ENCODE measurements at places on chromosomes 2 and 18. TPM values are rescaled to one million over a fixed set of nuclear protein-coding genes. Genes with fewer than 3 reads are reported as not detected.

DNA sequence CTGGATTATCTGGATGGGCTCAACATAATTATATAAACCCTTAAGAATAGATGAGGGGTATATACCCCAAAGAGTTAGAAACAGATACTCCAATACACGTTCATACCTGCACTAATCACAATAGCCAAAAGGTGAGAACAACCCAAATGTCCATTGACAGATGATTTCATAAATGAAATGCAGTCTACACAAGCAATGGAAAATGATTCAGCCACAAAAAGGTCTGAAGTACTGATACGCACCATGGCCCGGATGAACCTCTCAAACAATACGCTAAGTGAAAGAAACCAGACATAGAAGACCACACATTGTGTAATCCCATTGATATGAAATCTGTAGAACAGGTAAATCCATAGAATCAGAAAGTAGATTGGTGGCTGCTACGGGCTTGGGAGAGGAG, 316.8 kb downstream of the LPIN1 start:
- no peak for DNase-seq
- H3K36me3 ChIP-seq = no peaks in the 10 kb centered on the region
- no peaks in the 10 kb centered on the region for H3K27me3 ChIP-seq
- no peak overlapping the region for H3K27ac ChIP-seq

- H3K27ac ChIP-seq = peak overlapping the region; percentile 65
- H3K4me3 ChIP-seq = no peak overlapping the region
- no peaks in the 10 kb centered on the region for H3K36me3 ChIP-seq
- no peak for DNase-seq
- peaks cover 22% of the 10 kb centered on the region for H3K4me1 ChIP-seq
Measured at GRCh38 chr2:43101751-43102150, 124.7 kb downstream of the ZFP36L2 start.

- peak; percentile 71 for DNase-seq
- H3K4me1 ChIP-seq = peaks cover 20% of the 10 kb centered on the region
- no peaks in the 10 kb centered on the region for H3K27me3 ChIP-seq
Measured at GRCh38 chr18:22428672-22429071, 11.0 kb upstream of the CTAGE1 start.

GRCh38 chr2:120247851-120248250, 4.8 kb upstream of the RALB start:
- H3K27me3 ChIP-seq = no peaks in the 10 kb centered on the region
- H3K36me3 ChIP-seq = no peaks in the 10 kb centered on the region
- H3K4me1 ChIP-seq = peaks cover 11% of the 10 kb centered on the region
- H3K27ac ChIP-seq = no peak overlapping the region

- H3K4me1 ChIP-seq = no peaks in the 10 kb centered on the region
- no peaks in the 10 kb centered on the region for H3K27me3 ChIP-seq
- DNase-seq = no peak
- no peak overlapping the region for H3K27ac ChIP-seq
- H3K36me3 ChIP-seq = no peaks in the 10 kb centered on the region
Measured at GRCh38 chr2:209619782-209620181, 151.8 kb upstream of the UNC80 start.

- no peak overlapping the region for H3K4me3 ChIP-seq
- no peak overlapping the region for H3K27ac ChIP-seq
- no peaks in the 10 kb centered on the region for H3K27me3 ChIP-seq
- no peaks in the 10 kb centered on the region for H3K36me3 ChIP-seq
- DNase-seq = no peak
- no peaks in the 10 kb centered on the region for H3K4me1 ChIP-seq
Measured at GRCh38 chr18:61274416-61274960, 58.7 kb upstream of the CDH20 start.

The CNDP1 gene
- total RNA-seq = not detected

The GCKR gene
- 1.4 TPM for total RNA-seq

All from osteoblast (primary cell).